Breast epithelium (tissue), 4 donors: ENCODE measurements at places on chromosomes 6 and 20. TPM values are rescaled to one million over a fixed set of nuclear protein-coding genes. Genes with fewer than 3 reads are reported as not detected.

- no peaks in the 10 kb centered on the region for H3K27me3 ChIP-seq
- H3K4me1 ChIP-seq = no peaks in the 10 kb centered on the region
- DNase-seq = no peak
Measured at GRCh38 chr6:105135056-105135455, 44.8 kb downstream of the POPDC3 start.

DNA sequence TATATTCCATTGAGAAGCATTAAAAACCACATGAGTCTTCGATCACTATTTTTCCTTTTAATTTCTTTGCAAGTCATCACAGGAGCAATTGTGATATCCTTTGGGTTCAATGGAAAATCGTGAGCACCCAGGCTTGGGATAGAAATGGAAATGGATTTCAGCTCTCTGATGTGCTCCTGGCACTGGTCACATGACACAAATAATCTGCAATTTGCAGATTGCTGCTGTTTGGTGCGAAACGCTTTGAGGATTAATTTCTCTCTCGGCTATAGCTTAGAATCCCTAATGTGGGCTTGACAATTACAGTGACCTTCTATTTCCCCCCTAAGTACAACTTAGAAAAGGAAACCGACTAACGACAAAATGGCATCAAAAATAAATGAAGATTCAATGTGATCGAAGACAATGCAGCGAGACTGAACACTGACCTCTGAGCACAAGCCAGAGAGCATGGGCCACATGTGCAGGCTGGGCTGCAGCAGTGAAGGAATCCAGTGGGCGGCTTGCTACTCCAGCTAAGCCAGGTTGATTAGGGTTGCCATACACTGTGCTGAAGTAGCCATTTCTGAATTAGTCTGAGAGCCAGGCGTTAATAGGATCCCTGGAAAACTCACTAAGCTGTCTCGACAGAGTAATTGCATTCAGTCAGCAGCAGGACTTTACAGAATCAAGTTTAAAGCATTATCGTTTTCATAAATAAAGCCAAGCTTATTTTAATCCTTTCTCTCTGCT is 301.8 kb upstream of the AGPAT4 start:
- no peaks in the 10 kb centered on the region for H3K27me3 ChIP-seq
- no peaks in the 10 kb centered on the region for H3K36me3 ChIP-seq
- no peak overlapping the region for H3K4me3 ChIP-seq
- no peak overlapping the region for H3K27ac ChIP-seq

DNA sequence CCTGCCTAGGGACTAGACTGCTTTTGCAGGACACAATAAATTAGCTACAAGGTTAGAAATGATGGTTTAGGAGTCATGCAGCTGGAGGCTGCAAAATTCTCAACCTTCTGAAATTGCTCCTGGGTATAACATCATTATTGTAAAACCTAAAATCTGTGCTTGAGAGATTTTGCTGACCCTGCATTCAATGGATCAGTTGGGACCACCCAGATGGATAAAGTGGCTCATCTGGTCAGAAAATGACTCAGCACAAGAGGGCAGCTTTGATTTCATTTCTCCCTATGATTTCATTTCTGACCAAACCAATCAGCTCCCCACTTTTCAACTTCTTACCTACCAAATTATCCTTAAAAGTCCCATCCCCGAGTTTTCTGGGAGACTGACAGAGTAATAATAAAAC is 367.3 kb upstream of the AGPAT4 start:
- no peak for DNase-seq
- no peak overlapping the region for H3K27ac ChIP-seq
- H3K36me3 ChIP-seq = no peaks in the 10 kb centered on the region
- H3K27me3 ChIP-seq = no peaks in the 10 kb centered on the region
- no peak overlapping the region for H3K4me3 ChIP-seq

GRCh38 chr20:56373942-56374341 is 15.2 kb downstream of the FAM210B start:
- H3K4me1 ChIP-seq = no peaks in the 10 kb centered on the region
- no peaks in the 10 kb centered on the region for H3K27me3 ChIP-seq
- no peak overlapping the region for H3K4me3 ChIP-seq
- no peak for DNase-seq
- H3K27ac ChIP-seq = no peak overlapping the region
- no peaks in the 10 kb centered on the region for H3K36me3 ChIP-seq

GRCh38 chr6:75244063-75244584 is 523 bp upstream of the COX7A2 start:
- peaks cover 3% of the 10 kb centered on the region for H3K36me3 ChIP-seq
- H3K27ac ChIP-seq = peak overlapping the region; percentile 96
- no peaks in the 10 kb centered on the region for H3K4me1 ChIP-seq
- peak overlapping the region; percentile 83 for H3K4me3 ChIP-seq
- DNase-seq = no peak
- H3K27me3 ChIP-seq = no peaks in the 10 kb centered on the region

- H3K4me3 ChIP-seq = no peak overlapping the region
- no peaks in the 10 kb centered on the region for H3K27me3 ChIP-seq
- H3K27ac ChIP-seq = no peak overlapping the region
- no peaks in the 10 kb centered on the region for H3K4me1 ChIP-seq
- no peak for DNase-seq
Measured at GRCh38 chr6:41966961-41967311, 25.3 kb upstream of the CCND3 start.

Gene VNN1
- 8.6 TPM for total RNA-seq

GRCh38 chr6:114258376-114258775 is 84.4 kb downstream of the HS3ST5 start:
- DNase-seq = no peak
- no peak overlapping the region for H3K27ac ChIP-seq
- no peak overlapping the region for H3K4me3 ChIP-seq
- no peaks in the 10 kb centered on the region for H3K36me3 ChIP-seq

GRCh38 chr20:43751167-43752050 is 24.6 kb upstream of the GTSF1L start:
- H3K4me3 ChIP-seq = no peak overlapping the region
- DNase-seq = no peak
- H3K27me3 ChIP-seq = peaks cover 10% of the 10 kb centered on the region
- H3K27ac ChIP-seq = no peak overlapping the region

DNA sequence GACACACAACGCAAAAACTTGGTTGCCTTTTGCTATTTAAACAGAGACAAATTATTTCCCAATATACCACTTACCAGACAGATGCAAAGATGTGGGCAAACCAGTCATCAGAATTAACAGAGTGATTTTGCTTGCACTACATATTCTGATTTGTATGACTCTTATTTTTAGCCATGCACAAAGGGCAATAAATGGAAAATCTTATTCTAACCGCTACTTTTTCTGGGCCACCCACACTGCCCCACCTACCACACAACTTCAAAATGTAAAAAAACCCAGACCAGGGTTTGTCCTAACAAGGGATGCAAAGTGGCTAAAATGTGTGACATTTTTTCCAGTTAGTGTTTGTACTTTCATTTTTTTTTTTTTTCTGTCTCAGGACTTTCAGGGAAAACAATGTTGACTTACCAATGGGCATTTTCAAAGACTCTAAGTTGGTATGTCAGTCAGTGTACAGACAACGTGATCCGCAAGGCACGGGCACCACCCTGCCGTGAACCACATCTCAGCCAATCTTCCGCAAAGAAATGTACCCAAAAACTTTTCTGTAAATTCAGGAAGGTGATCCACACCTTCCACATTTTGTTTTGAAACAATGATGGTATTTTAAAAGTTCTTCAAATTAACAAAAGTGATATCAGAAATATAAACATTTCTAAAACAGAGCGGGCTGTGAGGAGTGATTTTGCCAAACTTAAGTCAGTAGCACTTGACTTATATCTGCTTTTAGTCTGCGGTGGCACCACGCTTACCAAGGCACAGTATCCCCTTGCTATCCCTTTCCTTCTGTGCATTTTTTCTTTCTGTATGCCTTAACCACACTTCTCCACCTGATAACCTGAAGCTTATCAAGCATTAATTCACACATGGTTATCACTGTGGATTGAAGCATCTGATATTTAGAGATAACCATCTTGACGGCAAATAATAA is 185.6 kb downstream of the GJA10 start:
- H3K4me3 ChIP-seq = no peak overlapping the region
- H3K4me1 ChIP-seq = no peaks in the 10 kb centered on the region
- H3K36me3 ChIP-seq = no peaks in the 10 kb centered on the region
- H3K27ac ChIP-seq = no peak overlapping the region
- no peak for DNase-seq

Gene ANGPT4
- total RNA-seq = 1.0 TPM

DNA sequence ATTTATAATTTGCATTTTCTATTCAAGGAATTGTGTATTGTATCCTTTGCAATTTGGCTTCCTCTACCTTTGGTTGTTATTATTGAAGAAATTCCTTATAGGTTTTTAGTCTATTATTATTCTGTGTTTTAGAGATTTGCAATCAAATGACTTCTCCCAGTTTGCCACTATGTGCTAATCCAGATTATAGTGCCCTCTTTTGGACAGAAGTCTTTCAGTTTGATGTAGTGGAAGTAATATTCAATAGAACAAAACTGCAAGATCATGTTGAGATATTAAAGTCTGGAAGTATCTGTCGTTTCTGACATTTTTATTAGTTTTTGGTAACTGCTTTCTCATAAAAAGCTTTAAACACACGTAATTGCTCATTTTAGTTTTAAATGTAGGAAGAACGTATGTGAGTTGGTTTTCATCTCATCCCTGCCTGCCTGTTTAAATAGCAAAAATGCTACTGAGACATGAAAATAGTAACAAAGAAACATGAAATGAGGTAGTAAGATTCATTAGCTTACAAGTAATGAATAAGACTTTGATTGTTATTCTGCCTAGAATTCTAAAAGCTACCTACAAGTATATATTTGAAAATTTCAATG is 72.8 kb downstream of the RTN4IP1 start:
- H3K4me3 ChIP-seq = no peak overlapping the region
- DNase-seq = no peak
- no peak overlapping the region for H3K27ac ChIP-seq
- H3K27me3 ChIP-seq = no peaks in the 10 kb centered on the region
- no peaks in the 10 kb centered on the region for H3K4me1 ChIP-seq
- H3K36me3 ChIP-seq = no peaks in the 10 kb centered on the region

GRCh38 chr6:134797400-134798113 is 152.3 kb downstream of the ALDH8A1 start:
- H3K27ac ChIP-seq = no peak overlapping the region
- H3K4me1 ChIP-seq = no peaks in the 10 kb centered on the region
- H3K4me3 ChIP-seq = no peak overlapping the region
- no peaks in the 10 kb centered on the region for H3K36me3 ChIP-seq

DNA sequence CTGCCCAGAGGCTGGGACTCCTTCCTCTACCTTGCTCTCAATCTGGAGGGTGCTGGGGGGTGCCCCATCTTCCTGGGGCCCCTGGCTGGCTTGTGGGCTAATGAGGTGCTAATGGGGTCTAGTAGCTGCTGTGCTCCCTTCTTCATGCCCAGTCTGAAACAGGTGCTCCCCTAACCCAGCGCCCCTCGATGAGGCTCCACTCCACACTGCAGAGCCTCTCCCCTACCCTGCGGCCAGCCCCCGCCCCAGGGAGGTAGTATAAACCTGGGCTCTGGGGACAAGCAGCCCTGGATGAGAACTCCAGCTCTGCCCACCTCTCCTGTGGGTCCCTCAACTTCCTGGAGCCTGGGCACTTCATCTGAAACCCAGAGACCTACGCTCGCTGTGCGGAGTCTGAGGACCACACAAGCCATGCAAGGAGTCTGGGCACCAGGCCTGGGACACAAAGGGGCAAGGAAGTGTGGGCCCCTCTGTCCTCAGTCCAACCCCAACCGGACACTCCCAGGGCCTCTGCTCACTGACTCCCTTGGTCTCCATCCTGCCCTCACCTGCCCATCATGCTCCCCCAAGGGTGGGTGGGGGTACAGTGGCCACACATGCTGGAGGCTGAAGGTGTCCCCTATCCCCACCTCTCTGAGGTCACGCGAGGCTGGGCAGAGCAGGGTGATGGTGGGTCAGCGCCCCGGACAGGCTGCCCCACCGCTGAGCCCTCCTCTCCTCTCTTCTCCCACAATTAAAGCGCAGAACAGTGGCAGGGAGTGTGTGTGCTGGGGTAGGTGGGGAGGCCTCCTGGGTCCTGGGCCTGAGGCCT is 6.1 kb downstream of the RPL10A start:
- no peak overlapping the region for H3K4me3 ChIP-seq
- peak overlapping the region; percentile 3 for H3K27ac ChIP-seq
- no peak for DNase-seq
- H3K4me1 ChIP-seq = peaks cover 17% of the 10 kb centered on the region
- peaks cover 4% of the 10 kb centered on the region for H3K36me3 ChIP-seq

Gene TREM2
- 10.5 TPM for total RNA-seq

GRCh38 chr20:43032459-43032858 is 157.2 kb downstream of the PTPRT start:
- no peak overlapping the region for H3K4me3 ChIP-seq
- H3K36me3 ChIP-seq = no peaks in the 10 kb centered on the region
- DNase-seq = no peak
- H3K4me1 ChIP-seq = no peaks in the 10 kb centered on the region

- no peaks in the 10 kb centered on the region for H3K36me3 ChIP-seq
- no peaks in the 10 kb centered on the region for H3K27me3 ChIP-seq
- no peak for DNase-seq
- H3K4me3 ChIP-seq = no peak overlapping the region
- H3K27ac ChIP-seq = no peak overlapping the region
Measured at GRCh38 chr20:17381724-17382123, 149.5 kb downstream of the BFSP1 start.

DNA sequence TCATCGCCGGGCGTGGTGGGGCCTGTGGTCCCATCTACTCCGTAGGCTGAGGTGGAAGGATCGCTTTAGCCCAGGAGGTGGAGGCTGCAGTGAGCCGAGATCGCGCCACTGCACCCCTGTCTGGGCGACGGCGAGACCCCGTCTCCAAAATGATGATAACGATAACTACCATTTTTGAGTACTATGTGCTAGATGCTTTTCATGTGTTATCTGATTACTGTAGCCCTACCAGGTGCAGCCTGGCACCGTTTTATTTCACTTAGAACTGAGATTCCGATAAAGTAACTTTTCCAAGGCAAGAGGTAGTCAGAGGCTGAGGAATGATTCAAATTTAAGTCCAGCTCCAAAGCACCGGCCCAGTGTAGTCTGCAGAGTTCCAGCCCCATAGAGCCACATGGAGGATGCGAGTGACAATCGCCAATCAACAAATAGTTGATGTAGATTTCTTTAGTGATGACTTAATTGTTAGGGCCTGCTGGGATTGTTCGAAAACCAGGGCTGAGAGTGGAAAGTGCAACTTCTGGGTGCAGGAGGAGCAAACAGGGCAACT is 727 bp downstream of the ERMARD start:
- H3K27me3 ChIP-seq = no peaks in the 10 kb centered on the region
- no peaks in the 10 kb centered on the region for H3K36me3 ChIP-seq
- peaks cover 16% of the 10 kb centered on the region for H3K4me1 ChIP-seq
- no peak for DNase-seq
- H3K4me3 ChIP-seq = peak overlapping the region; percentile 90

DNA sequence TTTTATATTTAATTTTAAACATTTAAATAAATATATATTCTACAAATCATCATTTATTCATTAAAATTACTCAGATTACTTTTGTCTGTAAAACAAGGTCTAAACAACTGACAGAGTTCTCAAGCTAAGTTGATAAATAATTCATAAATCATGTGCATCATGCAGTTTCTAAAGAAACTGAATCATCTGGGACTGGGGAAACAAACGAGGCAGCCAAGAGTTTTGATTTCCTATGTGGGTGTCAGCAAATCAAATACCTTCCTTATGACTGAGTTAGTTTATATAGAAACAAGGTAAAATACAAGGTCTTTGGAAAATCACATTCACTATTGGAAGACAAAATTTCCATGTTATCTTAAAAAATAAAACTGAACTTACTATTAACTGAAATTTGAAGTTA is 149.9 kb upstream of the BEND6 start:
- H3K27ac ChIP-seq = no peak overlapping the region
- H3K4me1 ChIP-seq = no peaks in the 10 kb centered on the region
- DNase-seq = no peak
